Astrocyte of the hippocampus (primary cell): ENCODE measurements at places on chromosomes 4 and X.

GRCh38 chr4:41622787-41623186 is 84.8 kb downstream of the LIMCH1 start:
- peak; percentile 72 for DNase-seq

DNA sequence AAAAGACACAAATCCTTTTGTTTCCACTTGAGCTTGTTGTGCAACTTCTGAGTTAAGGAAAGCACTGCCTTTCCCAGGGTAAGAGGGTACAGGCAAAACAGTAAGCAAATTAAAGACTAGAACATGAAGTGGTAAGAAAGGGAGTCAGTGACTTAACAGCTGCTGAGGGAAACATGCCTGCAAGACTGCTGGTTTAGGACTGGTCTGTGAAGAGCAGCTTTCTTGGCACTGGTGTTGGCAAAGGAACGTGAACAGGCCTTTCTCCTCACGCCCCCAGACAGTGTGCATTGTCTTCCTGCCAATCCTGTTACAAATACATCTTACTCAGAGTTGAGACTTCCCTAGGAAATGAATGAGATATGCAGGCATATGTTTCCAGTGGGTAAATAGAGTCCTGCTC is 2.6 kb downstream of the LHFPL1 start:
- no peak for DNase-seq

- no peak for DNase-seq
These were observed 27.3 kb downstream of the TMEM184C start for GRCh38 chr4:147644471-147644870.

- no peak for DNase-seq
These were observed 29.3 kb downstream of the PIGG start for GRCh38 chr4:528296-528695.

DNA sequence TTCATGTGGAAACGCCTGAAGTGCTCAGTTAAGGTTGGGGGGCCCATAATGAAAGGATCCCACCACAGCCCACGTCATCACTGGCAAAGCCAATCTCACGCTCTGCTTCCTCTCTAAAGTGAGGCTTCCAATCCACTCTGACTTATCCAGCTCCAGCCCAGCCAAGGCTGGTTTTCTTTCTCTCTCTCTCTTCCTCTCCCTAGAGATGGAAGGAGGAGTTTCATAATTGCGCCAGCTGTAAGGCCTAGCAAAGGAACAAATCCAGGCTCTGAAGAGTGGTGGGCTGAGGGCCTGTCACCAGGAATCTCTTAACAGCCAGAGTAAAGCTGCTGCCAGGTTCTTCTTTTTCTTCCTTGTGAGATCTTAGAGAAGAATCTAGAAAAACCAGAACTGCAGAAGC is 20.7 kb upstream of the BCLAF3 start:
- DNase-seq, result no peak

- no peak for DNase-seq
These were observed 163.9 kb downstream of the HS3ST1 start for GRCh38 chr4:11264841-11265240.

- DNase-seq, result no peak
These were observed 23.7 kb downstream of the MAOA start for GRCh38 chrX:43679778-43680177.

- peak; percentile 71 for DNase-seq
These were observed 927.5 kb upstream of the INTU start for GRCh38 chr4:126705266-126705665.

- DNase-seq, result no peak
These were observed 18.7 kb downstream of the KDM6A start for GRCh38 chrX:44891642-44892041.

DNA sequence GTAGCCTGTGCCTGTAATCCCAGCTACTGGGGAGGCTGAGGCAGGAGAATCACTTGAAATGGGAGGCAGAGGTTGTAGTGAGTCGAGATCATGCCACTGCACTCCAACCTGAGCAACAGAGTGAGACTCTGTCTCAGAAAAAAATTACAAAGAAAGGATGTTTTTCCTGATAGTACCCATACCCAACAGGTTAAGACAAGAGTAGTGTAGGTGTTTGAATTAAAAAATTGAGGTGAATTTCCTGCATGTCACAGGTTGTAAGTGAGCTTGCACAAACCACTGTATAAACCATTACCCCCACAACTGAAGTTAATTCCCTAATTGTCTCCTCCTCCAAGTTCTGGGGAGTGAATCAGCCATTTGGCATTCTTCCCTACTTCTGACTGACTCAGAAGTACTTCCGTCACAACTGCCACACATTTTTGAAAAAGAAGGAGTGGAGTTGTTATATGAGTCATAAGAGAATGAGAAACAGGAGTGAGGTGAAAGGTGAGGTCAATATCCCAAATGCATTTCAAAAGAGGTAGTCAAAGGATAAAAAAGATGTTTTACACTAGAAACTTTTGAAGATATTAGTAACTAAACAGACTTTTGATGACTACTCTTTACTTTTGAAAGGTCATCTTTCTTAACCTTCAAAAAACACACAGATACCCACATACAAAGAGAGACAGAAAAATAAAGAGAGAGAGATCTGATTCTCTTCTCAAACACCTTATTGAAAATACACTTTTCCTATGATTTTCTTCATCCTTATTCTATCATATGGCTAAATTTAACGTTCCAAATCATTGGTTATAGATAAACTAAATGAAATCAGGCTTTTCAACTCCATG is 134.5 kb downstream of the BTC start:
- peak; percentile 97 for DNase-seq

GRCh38 chr4:92387459-92388069 is 83.8 kb downstream of the GRID2 start:
- DNase-seq, result peak; percentile 69

DNA sequence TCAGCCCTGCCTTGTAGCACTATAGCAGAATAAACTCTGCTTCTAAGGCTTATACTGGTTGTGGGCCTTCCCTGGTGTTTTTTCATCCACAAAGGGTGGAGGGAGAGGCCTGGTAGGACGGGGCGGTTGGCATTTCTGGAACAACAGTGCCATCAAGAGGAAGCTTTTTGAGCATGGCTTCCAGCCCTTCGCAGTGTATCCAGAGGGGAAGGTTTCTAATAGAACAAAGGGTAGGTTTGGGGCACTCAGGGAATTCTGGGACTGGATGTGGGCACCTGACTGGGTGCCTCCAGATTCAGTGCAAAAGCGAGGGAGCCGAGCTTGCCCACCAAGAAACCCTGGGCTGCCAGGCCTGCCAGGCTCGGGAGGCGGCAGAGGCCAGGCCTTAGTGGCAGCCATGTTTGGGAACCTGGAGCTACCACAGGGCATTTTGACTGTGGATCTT is 229.6 kb upstream of the AGTR2 start:
- DNase-seq, result peak; percentile 64

DNA sequence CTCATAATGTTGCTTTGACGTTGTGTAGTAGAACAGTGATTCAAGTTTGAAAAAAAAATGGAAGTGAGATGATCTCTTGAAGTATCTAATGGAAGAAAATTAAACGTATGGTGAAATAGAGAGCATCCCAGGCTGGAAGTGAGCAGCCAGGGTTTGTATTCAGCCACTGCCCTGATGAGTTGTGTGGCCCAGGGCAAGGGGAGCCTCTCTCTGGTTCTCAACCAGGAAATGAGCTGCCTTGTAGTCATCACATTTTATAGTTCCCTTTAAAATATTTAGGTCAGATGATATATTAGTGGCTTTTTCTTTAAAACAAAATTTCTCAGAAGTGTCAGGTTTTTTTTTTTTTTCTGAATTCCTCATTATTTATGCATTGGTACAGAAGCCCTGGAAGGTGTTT is 150.3 kb downstream of the GPAT3 start:
- DNase-seq, result no peak

DNA sequence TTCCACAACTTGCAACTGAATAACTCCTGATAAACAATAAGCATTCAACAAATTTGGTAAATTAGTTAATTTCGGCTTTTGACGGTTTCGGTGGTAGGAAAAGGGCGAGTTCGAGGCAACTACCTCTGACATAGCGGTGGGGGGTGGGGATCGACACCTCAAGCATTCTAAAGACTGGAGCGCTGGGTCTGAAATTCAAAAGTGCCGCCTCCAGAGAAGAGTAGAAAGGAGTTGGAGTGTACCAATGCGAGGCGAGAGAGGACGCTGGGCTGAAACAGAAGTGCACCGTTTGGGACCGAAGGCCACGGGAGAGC is 725 bp downstream of the SMC1A start:
- DNase-seq, result no peak

GRCh38 chrX:70039758-70040157 is 10.0 kb downstream of the AWAT2 start:
- no peak for DNase-seq

DNA sequence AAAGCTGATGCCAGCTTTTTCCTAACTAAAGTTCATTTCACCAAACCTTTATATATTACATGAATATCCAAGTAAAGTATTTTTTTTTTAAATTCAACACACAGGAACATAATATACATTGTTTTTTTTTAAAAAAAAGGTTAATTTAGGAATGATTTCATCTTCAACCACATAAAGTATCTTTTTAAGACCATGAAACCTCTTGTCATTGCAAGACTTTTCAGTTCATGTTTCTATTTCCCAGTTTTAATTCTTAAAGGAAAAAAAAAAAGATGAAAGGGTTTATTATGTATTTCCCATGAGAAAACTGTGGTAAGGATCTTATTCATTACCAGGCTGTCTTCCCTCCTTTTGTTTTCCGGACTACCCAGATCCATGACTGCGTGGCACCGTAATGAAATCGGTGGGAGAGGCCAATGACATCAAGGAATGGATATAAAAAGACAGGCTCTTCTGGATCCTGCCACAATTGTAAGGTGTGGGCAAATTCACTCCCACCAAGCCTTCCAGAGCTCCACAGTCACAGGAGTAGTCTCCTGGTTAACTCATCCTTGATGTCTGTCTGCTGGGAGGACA is 84.7 kb upstream of the CBR4 start:
- DNase-seq, result no peak
